AG04449 (cell line): ENCODE measurements at places on chromosomes 16 and 17.

- DNase-seq, result no peak
Observed at GRCh38 chr16:66481943-66482390, 54.9 kb downstream of the BEAN1 start.

DNA sequence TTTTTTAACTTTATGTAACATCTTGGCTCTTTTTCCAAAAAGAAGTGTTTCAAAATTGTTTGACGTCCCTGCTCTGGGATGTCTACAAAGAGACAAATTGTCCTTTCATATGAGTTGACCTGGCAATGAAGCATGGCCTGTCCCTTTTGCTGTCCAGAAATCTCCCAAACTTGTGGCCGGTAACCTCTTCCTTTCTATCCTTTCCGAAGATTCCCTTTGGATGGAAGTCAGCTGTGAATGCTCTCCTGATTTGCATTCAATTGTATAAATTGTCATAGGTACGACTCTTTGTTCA, 40.9 kb upstream of the FAM20A start:
- DNase-seq, result no peak

DNA sequence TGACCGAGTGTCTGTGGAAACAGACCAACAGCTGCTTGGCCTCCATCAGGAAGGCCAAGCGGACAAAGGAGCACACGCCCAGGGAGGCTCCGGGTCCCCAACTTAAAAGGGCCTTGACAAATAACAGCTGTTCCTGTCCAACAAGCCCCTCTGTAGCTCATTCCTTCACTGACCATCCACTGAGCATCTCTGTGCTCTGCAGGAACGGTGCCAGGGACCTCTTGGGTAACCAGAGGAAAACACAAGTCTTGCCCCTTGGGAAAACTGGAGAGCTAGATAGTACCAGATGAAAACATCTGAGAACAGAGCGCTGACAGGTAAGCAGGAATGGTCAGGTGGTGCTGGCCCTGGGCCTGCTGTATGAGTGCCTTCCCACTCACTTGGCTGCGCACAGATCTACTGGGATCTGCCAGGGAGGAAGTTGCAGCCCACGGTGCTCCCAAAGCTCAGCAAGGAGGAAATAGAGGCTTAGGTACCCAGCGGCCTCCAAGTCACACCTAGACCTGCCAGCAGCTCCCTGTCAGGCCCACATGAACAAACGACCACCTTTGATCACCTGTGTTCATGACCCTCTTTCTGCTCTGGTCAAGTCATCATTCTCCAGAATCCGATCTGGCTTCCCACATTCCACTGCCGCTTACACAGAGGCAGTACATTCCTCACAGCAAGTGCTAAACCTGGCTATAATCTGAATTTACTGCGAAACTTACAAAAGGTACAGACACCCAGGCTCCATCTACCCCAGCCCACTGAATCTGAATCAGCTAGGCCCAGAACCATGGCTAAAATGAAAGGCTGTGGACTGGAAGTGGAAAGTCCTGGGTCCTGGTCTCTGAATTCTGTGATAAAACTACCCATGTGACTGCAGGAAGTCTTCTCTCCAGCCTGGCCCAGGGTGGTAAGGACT, 12.5 kb downstream of the DCAKD start:
- DNase-seq, result no peak

DNA sequence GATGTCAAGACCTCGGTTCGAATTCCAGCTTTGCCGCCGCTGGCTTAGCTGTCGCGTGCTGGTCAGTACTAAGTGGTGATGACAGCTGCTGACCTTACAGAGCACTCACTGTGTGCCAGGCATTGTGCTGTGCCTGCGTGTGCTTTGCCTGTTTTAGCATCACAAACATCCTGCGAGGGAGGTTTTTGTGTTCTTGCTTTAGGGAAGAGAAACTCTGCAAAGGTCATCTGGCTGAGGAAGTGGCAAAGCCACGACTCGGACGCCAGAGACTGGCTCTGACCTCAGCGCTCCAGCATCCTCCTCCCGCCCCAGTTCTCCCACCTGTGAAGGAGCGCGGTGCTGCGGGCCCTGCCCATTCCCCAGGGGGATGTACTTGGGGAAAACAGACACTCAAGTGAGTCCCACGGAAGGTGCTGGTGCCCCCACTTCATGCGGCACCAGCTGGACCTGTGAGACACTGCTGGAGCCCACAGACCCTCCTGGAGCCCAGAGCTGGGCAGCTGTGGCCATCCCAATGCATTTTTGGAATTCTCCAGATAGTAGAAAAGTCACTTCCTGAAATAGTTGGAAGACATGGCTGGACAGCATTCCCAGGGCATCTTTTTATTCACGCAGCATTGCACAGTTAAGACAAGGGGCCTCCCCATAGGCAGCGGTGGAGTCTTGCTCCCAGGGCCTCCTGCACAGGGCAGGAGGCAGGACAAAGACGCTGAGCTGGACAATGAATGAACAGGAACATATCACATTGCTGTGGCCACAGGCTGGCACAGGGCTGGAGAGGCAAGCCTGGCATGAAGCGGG, 20.0 kb upstream of the HERPUD1 start:
- DNase-seq, result no peak

GRCh38 chr16:81189100-81189664, 49.3 kb upstream of the BCO1 start:
- no peak for DNase-seq

GRCh38 chr16:77359065-77359502, 75.8 kb downstream of the ADAMTS18 start:
- DNase-seq, result no peak

- DNase-seq, result no peak
Observed at GRCh38 chr17:1469231-1469852, 13.3 kb upstream of the CRK start.

DNA sequence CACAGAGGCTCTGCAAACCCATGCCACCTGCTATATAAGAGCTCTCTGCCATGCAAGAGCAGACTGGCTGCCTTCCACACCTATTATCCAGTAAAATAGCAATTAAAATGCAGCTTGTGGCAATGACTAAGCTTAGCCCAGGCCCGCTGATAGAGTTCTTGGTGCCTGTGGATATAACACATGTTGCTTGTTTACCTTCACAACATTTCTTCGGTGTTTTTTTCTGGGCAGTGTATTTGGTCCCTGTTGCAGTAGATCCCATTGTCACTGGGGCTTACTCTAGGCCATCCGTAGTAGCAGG, 63.5 kb downstream of the SPECC1 start:
- DNase-seq, result no peak

DNA sequence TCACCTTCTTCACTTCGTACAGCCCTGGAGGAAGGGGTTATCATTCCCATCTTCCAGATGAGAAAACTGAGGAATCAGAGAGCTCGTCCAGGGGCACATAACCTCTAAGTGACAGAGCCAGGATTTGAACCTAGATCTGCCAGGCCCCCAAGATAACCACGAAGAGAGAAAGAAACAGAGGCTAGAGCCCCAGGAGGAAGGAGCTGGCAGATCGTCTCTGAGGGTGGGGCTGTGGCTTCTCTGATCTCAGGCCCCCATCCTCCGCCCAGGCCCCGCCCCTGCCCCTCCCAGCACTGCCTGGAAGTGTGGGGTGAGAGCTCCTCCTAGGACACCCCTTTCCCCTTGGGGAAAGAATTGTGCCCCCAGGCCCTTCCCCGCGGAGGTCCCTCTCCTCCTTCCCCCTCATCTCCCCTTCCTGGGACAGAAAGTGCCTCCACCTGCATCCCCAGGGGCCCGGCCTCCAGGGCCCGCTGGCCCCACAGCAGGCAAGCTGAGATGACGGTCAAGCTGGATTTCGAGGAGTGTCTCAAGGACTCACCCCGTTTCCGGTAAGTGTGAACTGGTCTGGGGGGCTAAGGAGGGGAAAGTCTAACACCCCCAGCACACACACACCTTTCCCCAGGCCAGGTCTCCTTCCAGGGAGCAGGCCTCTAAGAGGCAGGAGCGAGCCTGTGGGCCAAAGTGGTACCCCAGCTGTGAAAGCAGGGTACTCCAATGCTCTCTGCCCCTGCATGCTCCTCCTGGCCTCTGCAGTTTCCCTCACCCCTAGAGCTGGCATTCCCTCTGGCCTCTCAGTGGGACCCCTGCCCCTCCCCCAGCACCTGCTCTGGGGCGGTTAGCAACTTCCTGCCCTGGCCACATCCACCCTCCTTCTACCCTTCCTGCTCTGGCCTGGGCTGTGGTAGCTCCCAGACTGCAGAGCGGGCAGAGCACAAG, at the start of gene ACAP1:
ACAP1 (plus strand) TSS at position 290 of the 936 bp plus-strand sequence; CDS start at position 496, 206 bp downstream.
- no peak for DNase-seq

DNA sequence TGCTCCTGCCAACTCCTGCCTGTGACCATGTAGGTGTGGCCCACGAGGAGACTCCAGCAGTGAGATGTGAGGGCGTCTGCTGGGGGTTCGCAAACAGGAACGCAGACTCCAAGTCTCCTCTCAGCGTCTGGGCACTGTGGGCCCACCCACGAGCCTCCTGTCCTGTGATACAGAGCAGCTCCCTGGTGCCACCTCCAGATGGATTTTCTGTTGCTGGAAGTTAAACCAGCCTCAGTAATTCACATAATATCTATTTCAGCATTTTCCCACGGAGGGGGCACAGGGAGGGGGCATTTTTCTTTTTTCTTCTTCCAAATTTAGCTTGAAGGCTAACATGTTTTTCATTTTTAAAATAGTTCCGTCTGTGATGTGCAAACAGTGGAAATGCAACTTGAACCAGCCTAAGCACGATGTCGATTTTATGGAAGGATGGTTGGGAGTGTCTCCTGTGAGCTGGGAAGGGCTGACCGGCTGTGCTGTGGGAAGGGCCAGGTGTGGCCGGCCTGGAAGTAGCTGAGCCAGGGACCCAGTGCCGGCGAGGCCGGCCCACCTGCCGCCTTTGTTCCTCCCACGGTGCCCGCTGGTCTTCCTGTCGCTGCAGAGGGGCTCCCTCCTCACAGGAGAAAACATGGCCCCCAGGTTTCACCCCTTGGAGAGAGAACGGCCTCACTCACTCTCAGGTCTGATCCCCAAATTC, 3.9 kb upstream of the RAB40B start:
- no peak for DNase-seq

- peak; percentile 17 for DNase-seq
Observed at GRCh38 chr17:35238821-35239220, 4.1 kb upstream of the SLFN5 start.

DNA sequence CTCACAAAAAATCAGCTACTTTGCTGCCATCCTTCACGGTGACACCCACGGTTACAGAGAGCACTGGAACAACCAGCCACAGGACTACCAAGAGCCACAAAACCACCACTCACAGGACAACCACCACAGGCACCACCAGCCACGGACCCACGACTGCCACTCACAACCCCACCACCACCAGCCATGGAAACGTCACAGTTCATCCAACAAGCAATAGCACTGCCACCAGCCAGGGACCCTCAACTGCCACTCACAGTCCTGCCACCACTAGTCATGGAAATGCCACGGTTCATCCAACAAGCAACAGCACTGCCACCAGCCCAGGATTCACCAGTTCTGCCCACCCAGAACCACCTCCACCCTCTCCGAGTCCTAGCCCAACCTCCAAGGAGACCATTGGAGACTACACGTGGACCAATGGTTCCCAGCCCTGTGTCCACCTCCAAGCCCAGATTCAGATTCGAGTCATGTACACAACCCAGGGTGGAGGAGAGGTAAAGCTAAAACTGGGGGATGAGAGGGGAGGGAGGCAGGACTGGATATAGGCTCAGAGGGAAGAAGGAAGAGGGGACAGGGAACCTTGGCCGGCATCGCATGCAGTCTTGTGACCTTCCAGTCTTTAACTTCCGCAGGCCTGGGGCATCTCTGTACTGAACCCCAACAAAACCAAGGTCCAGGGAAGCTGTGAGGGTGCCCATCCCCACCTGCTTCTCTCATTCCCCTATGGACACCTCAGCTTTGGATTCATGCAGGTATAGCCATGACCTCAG, 581 bp downstream of the CD68 start:
- no peak for DNase-seq

GRCh38 chr17:33914125-33914524, 341.0 kb upstream of the CCL2 start:
- no peak for DNase-seq

DNA sequence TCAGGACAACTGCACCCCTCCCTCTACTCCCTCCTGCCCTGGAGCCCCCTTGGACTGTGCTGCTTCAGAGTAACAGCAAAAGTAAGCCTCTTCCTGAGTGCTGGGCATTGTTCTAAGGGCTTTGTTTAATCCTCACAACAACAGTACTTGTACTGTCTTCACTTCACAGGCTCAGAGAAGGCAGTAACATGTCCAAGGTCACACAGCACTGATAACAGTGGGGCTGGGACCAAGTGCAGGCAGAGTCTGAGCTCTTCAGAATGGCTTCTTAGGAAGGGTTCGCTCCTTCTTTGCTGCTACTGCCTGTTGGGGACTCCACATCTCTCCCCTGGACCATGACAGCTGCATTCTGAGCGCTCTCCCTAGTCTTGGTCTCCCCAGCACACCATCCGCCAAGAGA, 24.6 kb downstream of the TMEM132E start:
- DNase-seq, result no peak

DNA sequence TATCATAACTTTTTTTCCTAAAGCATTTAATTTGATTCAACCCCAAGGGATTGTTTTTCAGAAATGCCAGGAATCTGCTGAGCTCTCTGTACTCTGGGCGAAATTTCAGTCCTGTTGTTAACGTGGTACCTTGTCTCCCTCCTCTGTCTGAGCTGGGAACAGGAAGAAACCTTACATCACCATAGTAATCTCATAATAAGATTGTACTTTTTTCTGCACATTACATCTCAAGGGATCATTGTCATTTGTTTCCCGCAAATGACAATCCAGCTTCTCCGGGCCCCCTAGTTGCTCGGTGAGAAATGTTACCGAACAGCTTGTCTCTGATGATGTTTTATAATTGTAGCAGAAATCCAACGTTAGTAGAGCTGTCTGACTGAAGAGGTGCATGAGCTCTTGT, 152.7 kb upstream of the ERCC4 start:
- no peak for DNase-seq

DNA sequence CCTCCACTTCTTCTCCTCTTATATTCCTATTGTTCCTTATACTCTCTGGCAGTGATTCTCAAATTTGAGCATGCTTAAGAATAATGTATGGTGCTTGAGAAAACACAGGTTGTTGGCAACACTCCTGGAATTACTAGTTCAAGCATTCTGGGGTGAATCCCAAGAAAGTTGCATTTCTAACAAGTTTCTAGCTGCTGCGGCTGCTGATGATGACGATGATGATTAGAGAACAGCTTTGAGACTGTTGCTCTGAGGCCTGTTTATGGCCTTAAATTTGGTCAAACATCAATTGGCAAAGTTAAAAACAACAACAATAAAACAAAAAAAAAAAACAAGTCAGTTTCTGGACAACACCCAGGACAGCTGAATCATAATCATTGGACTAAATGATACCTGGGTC, 961.9 kb downstream of the CDH11 start:
- DNase-seq, result no peak

- DNase-seq, result no peak
Observed at GRCh38 chr17:82407255-82407654, 10.9 kb upstream of the HEXD start.

DNA sequence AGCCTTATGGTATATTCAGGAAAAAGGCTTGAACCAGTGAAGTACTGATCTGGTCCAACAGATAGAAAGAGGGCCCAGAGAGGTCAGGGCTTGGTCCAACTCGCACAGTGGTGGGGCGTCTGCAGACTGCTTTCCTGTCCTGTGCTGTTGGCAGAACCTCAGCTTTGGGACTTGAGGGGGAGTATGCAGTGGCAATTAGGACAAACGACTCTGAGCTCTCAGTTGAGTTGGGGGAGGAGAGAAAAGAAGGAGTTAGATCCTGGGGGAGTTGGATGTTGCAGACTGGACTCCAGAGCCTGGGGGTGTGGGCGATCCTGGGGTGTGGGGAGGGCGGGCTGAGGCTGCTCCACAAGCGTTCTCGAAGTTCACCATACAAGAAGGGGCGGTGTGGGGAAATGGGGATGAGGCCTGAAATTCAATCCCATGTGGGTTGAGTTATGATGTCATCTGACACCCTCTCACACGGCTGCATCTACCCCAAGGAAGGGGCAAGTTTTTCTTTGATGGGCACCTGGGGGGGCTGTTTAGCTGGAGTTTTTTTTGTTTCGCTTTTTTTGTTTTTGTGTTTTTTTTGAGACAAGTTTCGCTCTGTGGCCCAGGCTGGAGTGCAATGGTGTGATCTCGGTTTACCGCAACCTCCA, 14.6 kb downstream of the GRB7 start:
- DNase-seq, result no peak
